ENCODE measurements at places on chromosomes 1 and 21.

- DNase-seq: no peak
Measured at GRCh38 chr1:91397605-91398004, 7.0 kb downstream of the HFM1 start.

- DNase-seq: no peak
Measured at GRCh38 chr1:22447621-22448111, 4.0 kb upstream of the ZBTB40 start.

GRCh38 chr1:87852410-87853161 lies 523.9 kb downstream of the LMO4 start:
- no peak for DNase-seq

DNA sequence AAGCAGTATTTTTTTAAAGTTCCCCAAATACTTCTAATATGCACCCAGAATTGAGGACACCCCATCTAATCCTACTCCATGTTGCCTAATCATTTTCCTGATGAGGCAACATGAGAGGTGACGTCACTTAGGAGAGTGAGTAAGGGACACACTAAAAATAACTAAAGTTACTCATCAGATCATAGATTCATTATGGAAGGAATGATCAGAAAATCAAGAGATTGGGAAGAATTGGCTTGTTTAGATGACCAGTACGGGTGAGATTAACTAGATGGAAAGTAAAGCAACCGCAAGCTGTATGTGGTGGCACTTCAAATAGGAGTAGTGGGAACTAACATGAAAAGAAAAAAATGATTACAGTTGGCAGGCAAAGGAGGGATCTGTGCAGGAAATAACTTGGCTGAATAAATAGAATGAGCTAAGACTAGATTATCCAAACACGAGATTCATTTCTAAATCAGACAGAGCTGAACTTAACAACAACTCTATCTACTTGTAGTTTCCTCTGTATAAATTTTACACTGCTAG lies 61.4 kb upstream of the CXADR start:
- no peak for DNase-seq

DNA sequence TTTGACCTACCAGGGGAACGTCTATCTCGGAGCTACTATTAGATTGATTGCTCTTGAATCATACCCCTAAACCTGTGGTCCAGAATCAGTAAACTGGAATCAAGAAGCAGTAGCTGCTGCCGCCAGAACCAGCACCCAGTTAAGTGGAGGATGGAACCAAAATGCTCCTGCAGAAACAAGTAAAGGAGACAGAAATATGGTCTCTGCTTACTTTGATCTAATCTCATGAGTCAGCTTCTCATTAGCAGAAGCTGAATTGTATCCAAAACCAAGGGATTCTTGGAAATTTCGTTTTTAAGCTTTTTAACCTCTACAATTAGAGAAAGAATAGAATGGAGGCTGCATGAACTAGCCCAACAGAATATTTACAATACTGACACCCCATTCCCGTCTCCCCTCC lies 42.6 kb upstream of the PIGV start:
- DNase-seq: no peak

GRCh38 chr1:218887141-218887925 lies 286.3 kb upstream of the LYPLAL1 start:
- no peak for DNase-seq

GRCh38 chr1:43619996-43620920 lies 29.7 kb upstream of the KDM4A start:
- DNase-seq: no peak

DNA sequence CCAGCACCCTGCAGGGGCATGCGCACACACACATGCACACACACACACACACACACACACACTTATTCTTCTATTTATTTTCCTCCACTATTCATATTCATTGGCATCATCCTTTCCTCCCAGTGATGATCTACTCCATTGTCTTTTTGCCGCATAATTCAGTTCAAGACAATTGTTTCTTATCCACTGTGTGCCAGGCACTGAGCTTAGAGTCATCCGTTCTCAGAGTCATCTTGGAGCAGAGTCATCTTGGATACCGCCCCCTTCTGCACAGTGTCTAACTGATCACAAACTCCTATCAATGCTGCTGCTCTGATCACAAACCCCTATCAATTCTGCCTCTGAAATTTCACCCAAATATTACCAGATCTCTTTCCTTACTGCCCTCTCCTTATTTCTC lies 102.8 kb upstream of the PROX1 start:
- DNase-seq: no peak

DNA sequence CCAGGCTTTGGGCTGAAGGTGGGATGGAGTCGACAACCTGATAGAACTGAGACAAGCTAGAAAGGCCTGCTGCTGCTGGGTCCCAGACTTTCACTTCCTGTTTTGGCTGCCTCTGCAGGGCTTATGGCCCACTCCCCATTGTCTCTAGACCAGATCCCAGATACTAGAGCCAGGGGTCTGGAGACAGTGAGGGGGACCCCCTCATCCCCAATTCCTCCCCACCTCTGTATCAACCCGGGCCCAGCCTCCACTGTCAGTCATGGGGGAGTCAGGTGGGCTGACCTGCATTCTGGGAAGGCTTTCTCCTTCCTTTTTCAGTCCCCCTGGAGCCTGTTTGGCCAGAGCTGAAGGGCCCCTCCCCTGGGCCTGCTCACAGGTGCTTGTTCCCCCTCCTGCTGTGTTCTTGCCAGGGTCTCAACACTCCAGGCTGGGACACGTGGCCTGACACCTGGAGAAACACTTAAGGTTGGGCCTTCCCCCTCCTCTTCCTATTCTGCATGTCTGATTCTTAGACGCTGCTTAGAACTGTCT lies 18.0 kb upstream of the ETV3L start:
- DNase-seq: no peak

GRCh38 chr1:235902677-235903542 lies 36.2 kb upstream of the LYST start:
- DNase-seq: no peak
